ENCODE measurements at places on chromosomes 11 and 22.
A peak's percentile ranks its signal among the peaks of the same experiment; 100 is the strongest.

DNA sequence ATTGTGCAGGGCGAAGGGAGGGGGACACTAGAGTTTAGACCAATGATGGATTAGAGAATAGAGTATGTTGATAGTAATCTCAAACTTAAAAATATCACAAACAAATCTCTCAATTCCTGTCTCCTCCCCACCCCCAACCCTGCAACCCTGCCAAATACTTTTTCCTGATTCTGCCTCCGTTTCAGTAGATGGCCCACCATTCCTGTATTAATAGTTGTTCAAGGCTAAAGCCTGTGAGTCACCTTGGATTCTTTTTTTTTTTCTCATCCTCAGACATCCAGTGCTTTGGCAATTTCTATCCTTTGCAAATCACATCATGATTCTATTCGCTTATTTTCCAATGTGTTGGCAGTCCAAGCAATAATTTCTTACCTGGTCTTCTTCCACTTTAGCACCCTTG is 207.9 kb downstream of the DYNC2H1 start:
- no peak overlapping the region for H3K27ac ChIP-seq
- peaks cover 3% of the 10 kb centered on the region for H3K36me3 ChIP-seq
- H3K4me3 ChIP-seq = no peak overlapping the region
- no peaks in the 10 kb centered on the region for H3K27me3 ChIP-seq
- no peak for DNase-seq

- peak overlapping the region; percentile 69 for H3K27ac ChIP-seq
- no peak overlapping the region for H3K4me3 ChIP-seq
- peaks cover 2% of the 10 kb centered on the region for H3K36me3 ChIP-seq
- H3K4me1 ChIP-seq = peaks cover 19% of the 10 kb centered on the region
- peaks cover 11% of the 10 kb centered on the region for H3K27me3 ChIP-seq
- no peak for DNase-seq
Measured at GRCh38 chr11:3616721-3617460, 24.9 kb downstream of the ART5 start.

GRCh38 chr11:1822648-1823375 is 12.0 kb upstream of the SYT8 start:
- H3K4me3 ChIP-seq = no peak overlapping the region
- no peak overlapping the region for H3K27ac ChIP-seq
- no peak for DNase-seq
- H3K4me1 ChIP-seq = peaks cover 8% of the 10 kb centered on the region

- peaks cover 30% of the 10 kb centered on the region for H3K4me1 ChIP-seq
- no peak overlapping the region for H3K4me3 ChIP-seq
- peak overlapping the region; percentile 8 for H3K27ac ChIP-seq
Measured at GRCh38 chr11:96179905-96180304, 163.1 kb downstream of the MAML2 start.

DNA sequence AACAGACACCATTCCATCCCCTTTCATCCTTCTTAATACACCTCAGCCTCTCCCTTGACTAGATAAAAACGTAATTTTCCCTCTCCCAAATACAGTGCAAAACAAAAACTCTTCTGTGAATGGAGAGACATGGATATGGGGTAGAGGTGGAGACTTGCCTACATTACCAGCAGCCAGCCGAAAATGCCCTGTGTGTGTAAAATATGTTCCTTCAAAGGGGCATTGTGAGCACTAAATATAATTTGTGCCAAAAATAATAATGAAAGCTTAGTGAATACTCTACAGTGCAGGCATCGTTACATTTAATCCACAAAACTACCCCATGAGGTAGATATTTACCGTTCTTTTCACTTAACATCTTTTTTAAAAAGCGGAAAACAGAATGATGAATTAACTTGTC is 1.0 kb upstream of the TRIM44 start:
- peaks cover 16% of the 10 kb centered on the region for H3K4me1 ChIP-seq
- H3K4me3 ChIP-seq = peak overlapping the region; percentile 93
- H3K36me3 ChIP-seq = peaks cover 9% of the 10 kb centered on the region
- peaks cover 21% of the 10 kb centered on the region for H3K27me3 ChIP-seq
- H3K27ac ChIP-seq = peak overlapping the region; percentile 93
- no peak for DNase-seq

- no peak overlapping the region for H3K27ac ChIP-seq
- H3K36me3 ChIP-seq = peaks cover 5% of the 10 kb centered on the region
- H3K27me3 ChIP-seq = peaks cover 6% of the 10 kb centered on the region
- no peak for DNase-seq
Measured at GRCh38 chr11:86644291-86644690, 28.1 kb downstream of the ME3 start.

DNA sequence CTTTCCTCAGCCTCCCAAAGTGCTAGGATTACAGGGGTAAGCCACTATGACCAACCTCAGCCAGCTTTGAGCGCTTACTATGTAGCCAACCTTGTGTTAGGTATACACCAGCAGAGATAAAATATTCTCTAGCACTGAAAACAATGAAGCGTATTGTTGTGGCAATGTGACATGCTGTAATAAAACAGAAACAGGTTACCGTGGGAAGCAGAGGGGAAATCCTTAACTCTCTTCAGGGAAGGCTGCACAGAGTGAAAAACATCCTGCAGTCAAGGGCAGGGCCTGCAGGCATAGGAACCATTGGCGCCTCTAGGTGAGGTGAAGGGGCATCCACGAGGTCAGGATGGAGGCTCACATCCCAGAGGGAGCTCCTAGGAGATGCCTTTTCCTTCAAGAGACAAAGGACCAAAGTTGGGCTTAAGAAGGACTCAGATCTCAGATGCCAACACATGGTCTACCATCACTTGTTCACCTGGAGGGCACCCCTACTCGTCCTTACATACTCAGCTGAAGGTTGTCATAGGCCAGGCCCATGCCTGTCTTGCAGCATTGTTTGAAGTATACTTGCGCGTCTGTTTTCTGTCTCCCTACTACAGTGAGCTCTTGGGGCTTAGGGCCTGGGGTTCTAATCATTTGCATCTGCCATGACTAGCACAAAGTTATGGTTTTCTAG is 8.0 kb downstream of the POLD4 start:
- no peaks in the 10 kb centered on the region for H3K27me3 ChIP-seq
- DNase-seq = no peak
- H3K4me1 ChIP-seq = peaks cover 38% of the 10 kb centered on the region
- no peak overlapping the region for H3K4me3 ChIP-seq
- H3K27ac ChIP-seq = peak overlapping the region; percentile 65

DNA sequence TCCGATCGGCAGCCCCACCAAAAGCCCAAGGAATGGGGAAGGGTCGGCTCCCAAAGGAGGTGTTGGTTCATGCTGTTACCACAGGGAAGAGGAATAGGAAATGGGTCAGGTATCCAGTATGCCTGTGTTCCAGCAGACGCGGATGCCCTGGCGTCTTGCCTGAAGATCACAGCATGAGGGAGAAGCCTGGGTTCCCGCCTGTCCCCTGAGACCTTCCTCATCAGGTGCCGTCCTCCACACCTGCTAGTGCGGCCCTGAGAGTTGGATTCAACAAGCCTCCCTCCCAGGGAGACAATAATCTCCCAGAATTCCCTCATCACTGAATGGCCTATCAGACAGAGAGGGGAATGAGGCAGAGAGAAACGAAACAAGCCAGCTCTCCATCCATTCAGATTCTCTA is 92.2 kb downstream of the SPATA19 start:
- no peak overlapping the region for H3K27ac ChIP-seq
- H3K4me3 ChIP-seq = no peak overlapping the region

DNA sequence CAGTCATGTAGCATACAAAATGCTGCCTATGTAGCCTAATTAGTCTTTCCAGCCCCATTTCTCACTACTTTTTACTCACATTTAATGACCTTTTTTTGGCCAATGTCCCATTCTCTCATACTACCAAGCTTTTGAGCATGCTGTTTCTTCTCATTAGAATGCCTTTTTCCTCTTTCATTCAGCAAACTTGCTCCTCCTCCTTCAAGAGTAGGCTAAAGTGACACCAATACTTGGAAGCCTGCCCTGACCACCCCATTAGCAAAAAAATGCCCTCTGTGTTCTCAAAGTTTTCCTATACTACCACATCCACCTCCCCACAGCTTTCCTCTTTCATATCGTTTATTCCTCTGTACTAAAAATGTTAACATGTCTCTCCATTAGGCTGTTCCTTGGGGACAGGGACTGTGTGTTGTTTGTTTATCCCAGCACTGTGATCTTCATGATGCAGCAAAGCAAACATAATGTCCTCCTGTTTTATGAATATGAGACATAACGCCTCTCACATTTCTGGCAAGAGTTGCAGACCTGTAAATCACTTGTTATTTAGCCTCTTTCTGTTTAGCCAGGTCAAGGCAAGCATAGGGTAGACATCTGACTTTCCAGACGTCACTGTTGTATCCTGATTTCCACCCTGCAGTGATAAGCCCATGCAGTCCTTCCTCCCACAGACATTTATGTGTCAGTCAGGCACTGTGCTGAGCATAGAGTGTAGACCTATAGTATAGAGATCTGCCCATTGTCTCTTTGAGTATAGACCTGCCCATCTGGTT is 62.0 kb upstream of the UCP3 start:
- H3K4me1 ChIP-seq = peaks cover 15% of the 10 kb centered on the region
- no peaks in the 10 kb centered on the region for H3K27me3 ChIP-seq
- no peak for DNase-seq
- H3K4me3 ChIP-seq = no peak overlapping the region
- H3K27ac ChIP-seq = no peak overlapping the region

DNA sequence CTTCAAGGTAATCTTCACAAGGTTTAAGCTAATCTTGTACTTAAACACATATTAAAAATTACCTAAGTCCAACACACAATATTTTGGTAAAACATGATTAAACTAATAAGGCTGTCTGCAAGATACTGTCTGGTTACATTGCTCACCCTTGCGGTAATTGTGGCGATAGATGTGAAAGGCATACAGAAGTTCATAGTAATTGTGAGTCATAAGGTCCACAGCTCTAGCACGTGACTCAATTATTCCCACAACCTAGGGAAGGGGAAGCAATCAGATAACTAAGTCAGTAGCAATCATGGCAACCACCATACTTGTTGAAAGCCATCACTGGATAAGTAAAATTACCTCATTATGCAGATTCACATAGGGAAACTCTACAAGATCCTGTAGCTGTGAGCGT is 30.5 kb upstream of the FNBP4 start:
- no peaks in the 10 kb centered on the region for H3K27me3 ChIP-seq
- no peak overlapping the region for H3K4me3 ChIP-seq
- no peak for DNase-seq
- peaks cover 7% of the 10 kb centered on the region for H3K36me3 ChIP-seq
- no peak overlapping the region for H3K27ac ChIP-seq
